NCI-H524 treated with DMSO at 0.1 percent for 48 hours (cell line): ENCODE measurements at places on chromosomes 3 and 15.
A peak's percentile ranks its signal among the peaks of the same experiment; 100 is the strongest.

DNA sequence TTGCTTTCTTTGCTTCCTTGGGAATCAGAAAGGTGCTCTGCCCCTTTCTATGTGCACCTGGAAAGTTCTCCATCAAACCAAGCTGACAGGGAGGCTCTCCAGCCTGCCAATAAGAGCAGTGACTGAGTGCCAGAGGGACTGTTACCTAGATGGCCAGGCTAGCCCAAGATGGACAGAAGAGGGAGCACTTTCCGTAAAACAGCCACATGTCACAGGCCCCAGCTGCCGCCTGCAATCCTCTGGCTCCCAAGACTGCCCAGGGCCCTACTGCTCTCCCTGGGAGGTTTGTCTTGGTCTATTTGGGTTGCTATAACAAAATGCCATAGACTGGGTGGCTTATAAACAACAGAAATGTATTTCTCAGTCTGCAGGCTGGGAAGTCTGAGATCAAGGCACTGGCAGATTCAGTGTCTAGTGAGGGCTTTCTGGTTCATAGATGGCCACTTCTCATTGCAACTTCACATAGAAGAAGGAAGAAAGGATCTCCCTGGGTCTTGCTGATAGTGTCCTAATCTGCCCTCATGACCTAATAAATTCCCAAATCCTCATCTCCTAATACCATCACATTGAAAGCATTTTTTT, 72.3 kb downstream of the TAMM41 start:
- no peak for DNase-seq

DNA sequence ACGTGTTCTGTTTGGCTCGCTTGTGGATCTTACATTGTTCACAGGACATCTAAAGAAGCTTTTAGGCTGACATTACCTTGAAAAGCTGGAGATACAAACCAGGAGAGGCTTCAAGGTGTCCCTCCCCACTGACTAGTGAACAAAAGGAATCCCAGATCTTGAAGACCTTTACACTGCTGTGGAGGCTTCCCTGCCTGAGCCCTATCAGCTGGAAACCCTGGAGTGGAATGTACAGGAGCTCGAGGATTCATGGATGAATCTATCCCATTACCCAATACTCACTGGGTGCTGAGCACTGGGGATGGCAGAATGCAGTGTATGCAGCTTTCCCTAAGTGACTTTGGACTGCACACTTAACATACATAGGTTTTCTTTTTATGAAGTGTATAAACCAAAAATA, 82.3 kb upstream of the MFGE8 start:
- no peak for DNase-seq

GRCh38 chr15:78000091-78000926, 77.2 kb downstream of the TBC1D2B start:
- peak; percentile 59 for DNase-seq

- DNase-seq = no peak
Observed at GRCh38 chr3:137083332-137083731, 125.5 kb downstream of the IL20RB start.

DNA sequence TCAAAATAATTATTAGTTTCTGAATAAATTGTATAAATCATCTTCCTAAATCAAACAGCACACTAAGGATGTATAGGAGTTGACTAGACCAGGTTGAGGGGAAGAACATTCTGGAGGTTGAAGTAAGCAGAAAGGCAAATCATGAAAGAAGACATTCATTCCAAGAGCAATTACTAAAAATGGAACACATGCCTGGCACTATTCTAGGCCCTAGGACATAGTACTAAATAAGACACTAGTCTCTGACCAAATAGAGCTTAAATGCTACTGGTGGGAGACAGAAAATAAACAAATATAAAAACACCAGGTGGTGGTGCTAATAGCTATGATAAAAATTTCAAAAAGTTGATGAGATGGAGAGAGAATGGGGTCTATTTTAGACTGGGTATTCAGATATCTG, 190.1 kb downstream of the TBC1D5 start:
- no peak for DNase-seq

DNA sequence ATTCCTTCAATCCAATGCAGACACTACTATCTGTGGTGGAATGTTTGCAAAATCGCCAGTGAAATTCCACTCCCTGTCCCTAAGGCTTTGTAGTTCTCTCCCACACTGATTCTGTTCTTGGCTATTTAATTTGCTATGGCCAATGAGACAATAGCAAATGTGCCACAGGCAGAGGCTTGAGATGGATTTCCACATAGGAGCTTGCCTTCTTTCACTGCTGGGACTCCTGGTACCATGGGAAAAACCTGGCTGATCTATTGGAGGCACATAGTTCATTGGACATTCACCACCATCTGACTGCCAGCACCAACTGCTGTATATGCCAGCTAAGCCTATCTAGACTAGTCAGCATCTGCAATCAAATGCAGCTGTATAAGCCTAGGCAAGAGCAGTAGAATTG, 103.8 kb downstream of the NR1D2 start:
- no peak for DNase-seq

- no peak for DNase-seq
Observed at GRCh38 chr3:62554264-62554799, 181.0 kb upstream of the FEZF2 start.
